ENCODE measurements at places on chromosomes 3 and 15. TPM values are rescaled to one million over a fixed set of nuclear protein-coding genes. Genes with fewer than 3 reads are reported as not detected.

- peak; percentile 35 for DNase-seq
These were observed 8.2 kb downstream of the XYLB start for GRCh38 chr3:38354588-38355330.

- no peak for DNase-seq
These were observed 63.3 kb upstream of the ARHGEF3 start for GRCh38 chr3:56864918-56865524.

- no peak for DNase-seq
These were observed 60.5 kb downstream of the LMCD1 start for GRCh38 chr3:8562081-8562595.

The CCNB2 gene
- 84.6 TPM for total RNA-seq

GRCh38 chr3:172449466-172450149 is 1.4 kb upstream of the GHSR start:
- no peak for DNase-seq

The AGBL1 gene
- not detected for total RNA-seq

The POLQ gene
- 12.4 TPM for total RNA-seq

DNA sequence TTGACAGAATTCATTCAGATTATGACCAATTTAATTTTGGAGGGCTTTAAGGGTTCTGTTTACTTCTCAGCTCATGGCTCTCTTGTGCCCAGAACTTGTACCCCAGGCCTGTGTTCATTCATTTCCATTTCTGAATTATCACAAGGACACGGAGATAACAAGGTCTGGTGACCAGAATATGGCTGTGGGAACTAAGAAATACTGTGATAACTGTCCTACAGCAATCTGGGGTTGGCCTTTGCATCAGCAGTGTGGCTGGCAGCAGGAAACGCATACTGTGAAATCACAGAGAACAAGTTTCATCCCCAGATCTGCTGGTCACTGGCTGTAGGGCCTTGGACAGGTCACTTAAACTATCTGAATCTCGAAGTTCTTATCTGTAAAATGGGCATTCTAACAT is 41.8 kb upstream of the TPM1 start:
- no peak for DNase-seq

DNA sequence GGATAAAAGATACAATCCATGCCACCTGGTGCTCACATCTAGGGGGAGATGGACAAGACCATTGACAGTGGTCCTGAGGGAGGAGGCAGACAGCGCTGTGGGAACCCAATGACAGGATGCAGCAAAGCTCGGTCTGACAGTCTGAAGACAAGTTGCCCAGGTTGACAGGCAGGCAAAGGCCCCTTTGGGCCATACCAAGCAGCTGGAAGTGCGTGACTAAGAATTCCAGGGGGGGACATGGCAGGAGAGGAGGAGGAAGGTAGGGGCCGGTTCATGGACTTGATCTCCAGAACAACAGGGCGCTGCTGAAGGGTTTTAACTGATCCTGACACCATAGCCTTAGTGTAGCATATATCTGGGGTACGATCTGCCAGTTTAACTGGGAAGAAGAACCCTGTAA is 83.4 kb downstream of the RPLP1 start:
- no peak for DNase-seq

DNA sequence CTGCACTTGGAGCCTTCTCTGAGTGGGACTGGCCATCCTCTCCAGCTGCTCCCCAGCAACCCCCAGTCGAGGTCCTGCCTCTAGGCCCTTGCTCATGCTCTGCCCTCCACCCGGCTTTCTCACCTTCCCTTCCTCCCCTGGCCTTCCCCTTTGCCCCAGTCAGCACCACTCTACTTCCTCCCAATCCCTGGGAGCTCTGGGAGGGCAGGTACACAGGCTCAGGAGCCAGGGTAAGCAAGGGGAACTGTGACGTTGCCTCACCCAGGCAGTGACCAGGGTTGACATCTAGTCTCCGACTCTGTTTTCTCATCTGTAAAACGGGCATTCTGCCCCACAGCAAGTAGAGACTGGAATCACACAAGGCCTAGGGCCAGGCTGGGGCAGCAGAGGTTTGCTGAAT is 66.6 kb upstream of the TMEM115 start:
- no peak for DNase-seq

- DNase-seq, result peak; percentile 43
These were observed 27.3 kb upstream of the FGD5 start for GRCh38 chr3:14791343-14791945.

The CORO2B gene
- total RNA-seq, result not detected

DNA sequence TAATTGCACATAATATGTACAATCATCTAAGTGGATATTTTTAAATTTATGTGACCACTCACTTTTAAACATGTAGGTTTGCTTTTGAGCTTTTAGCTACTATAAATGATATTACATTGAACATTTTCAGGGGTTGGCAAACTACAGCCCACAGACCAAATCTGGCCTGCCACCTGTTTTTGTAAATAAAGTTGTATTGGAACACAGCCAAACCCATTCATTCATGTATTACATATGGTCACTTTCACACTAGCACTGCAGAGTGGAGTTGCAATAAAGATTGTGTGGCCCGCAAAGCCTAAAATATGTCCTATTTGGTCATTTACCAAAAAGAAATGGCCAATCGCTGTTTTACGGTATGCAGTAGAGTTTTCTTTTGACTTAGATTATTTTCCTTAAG is 21.2 kb downstream of the CMTM7 start:
- no peak for DNase-seq

The MAGI1 gene
- total RNA-seq, result 15.6 TPM

GRCh38 chr3:111808439-111808838 is 50.6 kb upstream of the PHLDB2 start:
- DNase-seq, result peak; percentile 27

DNA sequence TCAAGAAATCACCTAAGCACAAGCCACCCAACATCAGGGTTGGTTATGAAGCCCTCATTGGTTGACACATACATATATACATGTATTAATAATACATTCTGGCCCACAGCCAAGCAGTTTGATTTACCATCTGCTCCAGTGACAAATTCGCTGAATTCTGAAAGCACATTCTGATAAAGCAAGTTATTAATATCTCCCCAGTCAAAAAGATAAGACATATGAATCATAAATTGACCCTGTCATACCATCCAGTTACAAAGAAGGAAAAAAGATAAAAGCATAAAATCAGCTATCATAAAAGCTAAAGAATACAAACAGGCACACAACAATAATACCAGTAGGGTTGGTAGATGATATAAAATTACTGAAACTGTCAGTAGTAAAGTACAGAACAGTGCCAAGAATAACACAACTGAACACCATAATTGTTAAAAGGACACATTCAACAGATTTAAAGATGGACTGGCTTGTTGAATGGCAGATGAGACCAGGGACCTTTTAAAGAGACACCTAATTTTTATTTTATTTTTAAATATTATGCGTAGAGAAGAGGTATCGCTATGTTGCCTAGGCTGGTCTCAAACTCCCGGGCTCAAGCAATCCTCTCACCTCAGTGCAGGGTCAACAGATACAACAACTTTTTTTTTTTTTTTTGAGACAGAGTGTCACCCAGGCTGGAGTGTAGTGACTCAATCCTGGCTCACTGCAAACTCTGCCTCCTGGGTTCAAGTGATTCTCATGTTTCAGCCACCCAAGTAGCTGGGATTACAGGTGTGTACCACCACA is 7.7 kb downstream of the SNX4 start:
- peak; percentile 32 for DNase-seq

The RLBP1 gene
- 0.18 TPM for total RNA-seq

- peak; percentile 39 for DNase-seq
These were observed 15.3 kb downstream of the RAB43 start for GRCh38 chr3:129106320-129106719.

- no peak for DNase-seq
These were observed 455.7 kb downstream of the ZIC1 start for GRCh38 chr3:147864754-147865354.

- no peak for DNase-seq
These were observed 83.6 kb upstream of the SMAD3 start for GRCh38 chr15:66981771-66982170.

DNA sequence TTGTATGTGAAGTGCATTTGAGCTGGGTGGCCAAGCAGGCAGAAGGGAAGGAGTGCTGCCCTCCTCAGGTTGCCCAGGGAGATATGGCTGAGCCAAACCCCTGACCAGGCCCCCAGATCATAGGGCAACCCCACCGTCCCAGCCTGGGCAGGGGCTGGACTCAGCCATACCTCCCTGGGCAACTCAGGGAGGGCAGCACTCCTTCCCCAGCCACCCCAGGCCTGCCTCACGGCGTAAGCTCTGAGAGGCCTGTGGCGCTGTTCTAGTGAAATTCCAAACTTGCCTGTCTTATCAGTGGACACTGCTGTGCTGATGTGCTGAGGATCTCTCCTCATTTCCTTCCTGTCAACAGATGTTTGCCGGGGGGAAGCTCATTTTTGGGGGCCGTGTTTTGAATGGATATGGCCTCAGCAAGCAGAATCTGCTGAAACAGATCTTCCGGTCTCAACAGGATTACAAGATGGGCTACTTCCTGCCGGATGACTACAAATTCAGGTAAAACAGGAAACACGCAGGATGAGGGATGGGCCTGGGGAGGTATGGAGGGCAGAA is 57.6 kb upstream of the FGD5 start:
- DNase-seq, result no peak

DNA sequence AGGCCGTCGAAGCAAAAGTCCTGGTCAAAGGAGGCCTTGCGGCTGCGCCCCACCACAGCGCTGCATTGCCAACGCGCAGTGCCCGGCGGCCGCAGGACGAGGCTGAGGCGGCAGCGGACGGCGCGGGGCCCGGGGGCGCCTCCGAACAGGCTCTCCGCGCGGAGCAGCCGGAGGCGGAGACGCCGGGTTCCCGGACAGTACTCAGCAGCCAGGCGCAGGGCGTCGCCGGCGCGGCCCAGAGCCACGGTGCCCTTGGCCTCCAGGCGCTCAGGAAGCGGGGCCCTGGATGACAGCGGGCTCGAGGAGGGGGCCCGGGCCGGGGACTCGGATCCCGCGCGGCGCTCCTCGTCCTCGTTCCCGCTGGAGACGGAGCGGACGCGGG is 1.1 kb downstream of the C2CD4B start:
- no peak for DNase-seq

DNA sequence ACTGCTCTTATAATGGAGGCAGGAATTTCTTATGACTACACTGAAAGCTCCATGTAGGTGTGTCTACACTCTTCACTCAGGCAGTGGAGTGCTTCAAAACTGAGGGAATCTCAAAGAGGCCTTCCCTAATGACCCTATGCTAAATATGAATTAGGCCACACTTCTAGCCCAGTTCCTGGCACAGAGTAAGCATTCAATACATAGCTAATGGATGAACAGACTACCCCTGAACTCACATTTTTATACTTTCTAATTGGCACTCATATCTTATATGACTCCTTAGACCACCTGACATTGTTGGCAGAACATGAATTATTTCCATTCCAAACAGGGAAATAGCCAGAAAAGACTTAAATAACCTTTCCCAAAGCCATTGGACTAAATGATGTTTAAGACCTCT is 3.4 kb downstream of the RARRES1 start:
- no peak for DNase-seq

DNA sequence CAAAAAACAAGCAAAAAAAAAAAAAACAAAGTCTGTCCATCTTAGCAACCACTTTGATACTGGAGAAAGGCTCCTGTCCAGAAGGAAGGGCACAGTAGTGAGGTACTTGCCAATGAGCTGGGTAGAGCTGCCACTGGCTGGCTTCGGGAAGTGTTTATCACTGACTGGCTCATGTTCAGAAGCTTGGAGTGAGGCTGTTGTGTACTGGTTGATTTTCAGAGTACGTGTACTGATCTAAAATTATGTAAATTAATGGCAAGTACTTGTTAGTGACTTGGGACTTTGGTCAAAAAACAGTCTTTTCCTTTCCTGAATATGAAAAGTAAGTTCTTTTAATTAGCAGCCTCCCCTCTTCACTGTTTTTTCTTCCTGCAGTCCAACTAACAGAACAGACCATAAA is 979 bp upstream of the ZNF621 start:
- DNase-seq, result peak; percentile 7

GRCh38 chr3:30470496-30470895 is 135.9 kb upstream of the TGFBR2 start:
- DNase-seq, result no peak

The GADL1 gene
- total RNA-seq, result not detected

The BFSP2 gene
- not detected for total RNA-seq

The ARL14 gene
- 4.3 TPM for total RNA-seq

DNA sequence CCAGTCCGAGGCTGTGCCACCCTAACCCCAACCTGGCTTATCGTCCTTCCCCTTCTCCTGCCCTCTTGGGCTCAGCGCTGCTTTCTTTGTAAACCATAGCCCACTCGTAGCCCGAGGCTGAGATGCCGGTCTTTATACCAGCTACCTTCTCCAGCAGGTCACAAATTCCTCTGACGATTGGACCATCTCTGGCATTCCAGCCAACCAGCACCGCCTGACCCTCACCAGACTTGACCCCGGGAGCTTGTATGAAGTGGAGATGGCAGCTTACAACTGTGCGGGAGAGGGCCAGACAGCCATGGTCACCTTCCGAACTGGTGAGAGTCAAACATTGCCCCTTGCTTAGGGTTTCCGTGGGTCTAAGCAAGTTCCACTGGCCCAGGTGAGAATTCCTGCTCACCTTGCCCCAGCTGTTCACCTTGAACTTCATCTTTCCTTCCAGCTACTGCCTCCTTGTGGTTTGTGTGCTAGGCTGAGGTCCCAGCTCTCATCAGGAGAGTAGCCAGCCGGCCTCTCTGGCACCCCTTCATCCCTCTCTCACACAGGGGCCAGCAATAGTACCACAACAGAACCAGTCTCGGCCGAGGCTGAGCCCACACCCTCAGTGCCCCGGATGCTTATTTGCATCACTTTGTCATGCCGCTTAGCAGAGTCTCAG is 66.7 kb downstream of the BOC start:
- DNase-seq, result no peak

GRCh38 chr15:20645956-20646355 is 104.4 kb upstream of the GOLGA6L6 start:
- DNase-seq, result no peak

DNA sequence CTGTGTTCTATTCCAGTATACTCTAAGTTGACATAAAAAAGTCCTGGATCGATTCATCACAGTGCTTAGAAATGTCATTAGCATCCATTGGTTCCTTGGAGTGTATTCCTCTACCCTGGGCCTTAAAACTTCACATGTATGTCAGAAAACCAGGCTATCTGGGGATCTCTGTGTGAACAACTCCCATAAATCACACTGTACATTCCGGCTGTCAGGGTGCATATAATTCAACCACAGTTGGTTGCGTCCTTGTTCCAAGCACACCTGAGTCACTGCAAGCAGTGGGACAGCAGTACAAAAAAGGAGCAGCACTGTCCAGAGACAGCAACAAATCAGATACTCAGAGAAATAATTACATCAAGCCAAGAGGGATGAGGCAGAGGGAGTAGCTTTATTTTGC is 52.4 kb downstream of the PDZRN3 start:
- peak; percentile 51 for DNase-seq

GRCh38 chr15:101461097-101461496 is 28.4 kb downstream of the PCSK6 start:
- DNase-seq, result no peak

The LMAN1L gene
- total RNA-seq, result not detected

The IL17RE gene
- 17.0 TPM for total RNA-seq

DNA sequence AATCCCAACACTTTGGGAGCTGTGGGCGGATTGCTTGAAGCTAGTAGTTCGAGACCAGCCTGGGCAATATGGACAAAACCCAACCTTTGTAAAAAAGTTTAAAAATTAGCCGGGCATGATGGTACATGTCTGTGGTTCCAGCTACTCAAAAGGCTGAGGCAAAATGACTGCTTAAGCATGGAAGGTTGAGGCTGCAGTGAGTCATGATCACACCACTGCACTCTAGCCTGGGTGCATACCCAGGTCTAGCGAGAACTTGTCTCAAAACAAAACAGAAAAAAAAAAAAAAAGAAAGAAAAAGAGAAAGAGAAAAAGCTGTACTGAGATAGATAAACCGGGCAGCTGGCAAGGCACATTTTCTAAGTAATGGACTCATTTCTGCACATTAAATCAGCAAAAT is 10.6 kb downstream of the ARPP19 start:
- no peak for DNase-seq

Measured in HT-29 (cell line).